ENCODE measurements at places on chromosomes 13 and 19.

DNA sequence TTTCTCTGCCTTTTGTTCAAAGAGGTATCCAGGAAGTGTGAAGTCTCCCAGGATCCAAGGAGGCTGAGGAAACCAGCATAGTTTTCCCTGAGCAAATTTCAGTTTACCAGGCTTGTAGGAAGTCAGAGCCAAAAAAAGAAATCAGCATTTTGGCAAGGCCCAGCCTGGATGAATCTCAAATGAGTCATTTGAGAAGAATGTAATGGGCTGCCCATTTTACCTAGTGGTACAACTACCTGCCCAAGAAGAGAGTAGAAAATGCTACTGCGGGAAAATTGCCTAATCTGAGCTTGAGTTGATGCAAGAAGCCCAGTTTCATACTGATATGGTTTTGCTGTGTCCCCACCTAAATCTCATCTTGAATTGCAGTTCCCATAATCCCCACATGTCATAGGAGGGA lies 284.1 kb upstream of the ZNF507 start:
- DNase-seq = no peak

DNA sequence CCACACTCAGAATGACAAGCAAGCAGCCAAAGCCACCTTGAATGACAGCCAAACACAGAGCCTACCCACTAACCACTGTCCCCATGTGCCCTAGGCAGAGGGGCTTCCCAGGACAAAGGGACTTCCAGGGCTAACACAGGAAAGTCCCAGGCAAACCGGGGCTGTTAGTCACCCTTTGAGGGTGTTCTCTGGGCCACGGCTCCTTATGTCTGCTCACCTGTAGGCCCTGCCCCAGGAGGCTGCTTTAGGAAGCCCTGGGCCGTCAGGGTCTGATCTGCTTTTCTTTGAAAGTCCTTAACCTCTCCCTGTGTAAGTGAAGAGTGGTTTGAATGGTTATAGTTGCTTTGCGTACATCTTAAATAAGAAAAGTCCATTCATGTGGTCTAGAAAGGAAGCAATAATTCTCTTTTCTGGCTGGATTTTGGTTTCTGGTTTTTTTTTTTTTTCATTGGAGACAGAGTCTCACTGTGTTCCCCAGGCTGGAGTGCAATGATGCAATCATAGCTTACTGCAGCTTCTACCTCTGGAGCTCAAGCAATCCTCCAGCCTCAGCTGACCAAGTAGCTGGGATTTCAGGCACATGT lies 161.4 kb downstream of the EFNB2 start:
- peak; percentile 46 for DNase-seq

GRCh38 chr19:3124630-3125029 lies 11.2 kb upstream of the GNA15 start:
- no peak for DNase-seq

DNA sequence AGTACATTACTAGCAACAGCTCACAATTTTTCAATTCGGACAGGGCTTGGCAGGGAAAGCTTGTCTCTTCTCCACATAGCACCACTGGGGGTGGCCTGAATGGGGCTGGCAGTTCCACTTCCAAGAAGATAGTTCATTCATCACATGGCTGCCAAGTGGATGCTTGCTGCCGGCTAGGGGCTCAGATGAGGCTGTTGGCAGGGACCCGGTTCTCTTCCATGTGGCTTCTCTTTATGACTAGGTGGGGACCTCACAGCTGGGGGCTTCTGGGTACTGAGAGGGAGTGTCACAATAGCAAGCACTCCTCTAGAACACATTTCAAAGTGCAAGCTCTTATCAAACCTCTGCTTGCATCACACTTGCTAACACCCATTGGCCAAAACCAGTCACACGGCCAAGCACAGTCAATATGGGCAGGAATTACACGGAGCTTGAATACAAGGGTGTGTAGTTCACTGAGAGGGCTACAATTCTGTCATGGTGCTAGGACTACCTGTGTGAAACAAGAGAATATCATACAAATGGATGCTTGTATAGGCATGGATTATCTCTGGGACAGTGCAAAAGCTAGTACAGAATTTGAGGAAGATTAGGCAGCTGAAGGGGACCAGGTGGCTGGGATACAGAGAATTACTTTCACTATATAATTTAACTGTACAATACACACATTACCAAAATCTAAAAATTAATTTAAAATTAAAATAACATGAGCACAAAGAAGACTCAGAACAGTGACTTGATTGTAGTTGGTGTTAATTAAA lies 32.3 kb downstream of the ATP7B start:
- no peak for DNase-seq

DNA sequence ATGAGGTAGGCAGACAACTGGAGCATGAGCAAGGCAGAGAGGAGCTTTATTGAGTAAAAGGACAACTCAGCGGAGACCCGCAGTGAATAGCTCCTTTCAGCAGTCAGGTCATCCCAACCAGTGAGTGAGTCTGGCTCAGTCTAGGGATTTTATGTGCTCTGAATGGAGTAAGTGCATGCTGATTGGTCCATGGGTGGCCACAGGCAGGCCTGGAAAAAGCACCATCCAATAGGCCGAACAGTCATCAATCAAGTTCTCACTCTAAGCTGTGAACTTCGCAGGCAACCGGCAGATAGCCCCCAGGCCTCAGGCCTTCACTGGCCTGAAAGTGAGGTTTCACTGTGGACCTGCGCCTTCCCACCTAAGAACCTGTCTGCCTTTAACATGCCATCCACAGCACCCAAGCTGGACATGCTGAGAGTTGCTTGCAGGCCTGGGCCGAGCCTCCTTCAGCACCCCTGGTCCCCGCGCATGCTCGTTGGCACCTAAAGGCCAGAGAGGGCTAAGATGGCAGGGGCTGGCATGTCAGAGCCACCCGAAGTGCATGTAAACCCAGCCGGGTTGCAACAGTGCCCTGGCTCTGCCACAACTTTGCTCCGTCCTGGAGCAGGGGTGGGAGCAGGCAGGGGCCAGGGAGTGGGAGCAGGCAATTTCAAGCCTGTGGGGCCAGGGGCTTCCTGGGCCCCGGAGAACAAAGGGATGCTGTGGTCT lies 698.7 kb downstream of the SLITRK1 start:
- DNase-seq = no peak

Measured in H4 (cell line).